ENCODE measurements at places on chromosomes 7 and 10.

- DNase-seq = no peak
Measured at GRCh38 chr10:69047111-69047832, 40.6 kb upstream of the SRGN start.

GRCh38 chr7:150451833-150452461, 1.5 kb downstream of the GIMAP8 start:
- DNase-seq = no peak

GRCh38 chr10:114374053-114374791, 30.1 kb downstream of the AFAP1L2 start:
- no peak for DNase-seq

DNA sequence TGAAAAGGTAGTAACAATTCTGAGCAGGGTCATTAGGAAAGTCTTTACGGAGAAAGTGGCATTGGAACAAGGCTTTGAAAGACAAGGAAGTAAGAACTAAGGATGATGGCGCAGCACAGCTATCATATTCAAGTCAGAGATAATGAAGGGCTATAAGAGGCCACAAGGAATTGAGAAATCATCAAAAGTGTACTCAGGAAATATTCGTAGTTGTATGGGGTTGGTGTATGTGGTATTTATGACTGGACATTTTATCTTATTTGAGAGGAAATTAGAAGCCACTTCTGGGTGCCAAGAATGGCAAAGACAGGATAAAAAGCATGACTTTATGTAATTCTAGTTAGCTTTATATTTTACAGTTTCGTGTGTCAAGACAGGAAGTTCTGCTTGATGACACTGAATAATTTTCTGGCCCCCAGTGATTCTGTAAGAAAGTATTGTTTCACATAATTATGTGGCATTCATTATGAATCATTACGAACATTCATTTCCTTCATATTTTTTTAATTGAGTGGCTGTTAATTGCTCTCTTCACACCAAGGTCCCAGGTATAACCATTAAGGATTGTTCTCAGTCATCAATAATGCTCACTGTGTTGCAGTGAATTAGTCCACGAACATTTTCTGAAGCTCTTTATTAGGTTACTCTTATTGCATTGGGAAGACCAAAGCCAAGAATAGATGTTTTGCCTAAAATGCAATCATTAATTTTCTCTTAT, 244.3 kb downstream of the PHF14 start:
- no peak for DNase-seq

DNA sequence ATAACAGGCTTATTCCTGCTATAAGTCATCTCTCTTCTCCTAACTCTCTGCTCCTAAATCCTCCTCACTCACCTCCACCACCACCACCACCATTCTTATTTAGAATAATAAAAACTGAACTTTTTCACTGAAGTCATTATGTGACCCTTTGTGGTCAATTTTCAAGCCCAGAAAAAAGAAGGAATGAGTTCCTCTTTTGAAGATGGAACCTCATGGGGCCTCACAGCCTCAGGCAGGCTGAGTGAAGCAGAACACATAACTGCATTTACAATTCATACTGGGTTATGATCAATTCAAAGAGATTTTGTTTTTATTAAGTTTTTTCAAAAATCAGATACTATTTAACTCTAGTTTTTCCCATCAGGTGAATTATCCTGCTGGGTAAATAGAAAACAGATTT, 29.8 kb downstream of the PNLIPRP3 start:
- DNase-seq = no peak

DNA sequence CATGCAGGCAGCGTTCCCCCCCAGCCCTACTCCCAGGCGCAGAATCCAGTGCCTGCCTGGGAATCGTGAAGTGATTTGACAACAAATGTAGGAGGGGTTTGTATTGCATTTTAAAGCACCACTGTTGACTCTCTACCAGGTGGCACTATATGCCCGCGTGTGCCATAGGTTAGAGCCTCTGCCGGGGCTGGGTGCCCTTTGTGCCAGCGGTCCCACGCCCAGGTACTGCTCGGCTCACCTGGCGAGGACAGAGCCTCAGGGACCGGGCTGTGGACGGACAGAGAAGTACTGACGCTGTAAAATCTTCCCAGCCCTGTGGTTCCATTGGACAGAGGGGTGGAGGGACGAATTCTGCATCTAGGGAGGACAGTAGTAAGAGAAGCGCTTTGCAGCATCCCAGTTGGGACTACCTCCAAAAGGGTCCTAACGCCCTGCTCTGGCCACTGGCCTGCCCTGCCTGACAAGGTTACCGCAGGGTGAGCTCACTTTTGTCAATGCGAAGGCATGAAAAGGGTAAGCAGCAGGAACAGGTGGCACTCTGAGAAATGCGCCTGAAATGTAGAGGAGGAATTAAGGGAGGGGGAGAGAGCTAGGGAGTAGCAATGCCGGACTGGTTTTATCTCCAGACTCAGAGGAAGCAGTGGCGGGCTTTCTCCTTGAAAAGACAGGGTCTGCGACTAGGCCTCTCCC, 788 bp upstream of the CACNA2D1 start:
- DNase-seq = no peak
